Activated T-cell treated with anti-CD3 and anti-CD28 coated beads, Interleukin-2, amount 50 U/mL, for 1 hour (primary cell): ENCODE measurements at places on chromosomes 1 and 21.
A peak's percentile ranks its signal among the peaks of the same experiment; 100 is the strongest.

- DNase-seq: no peak
Observed at GRCh38 chr1:203368624-203369451, 17.9 kb upstream of the FMOD start.

DNA sequence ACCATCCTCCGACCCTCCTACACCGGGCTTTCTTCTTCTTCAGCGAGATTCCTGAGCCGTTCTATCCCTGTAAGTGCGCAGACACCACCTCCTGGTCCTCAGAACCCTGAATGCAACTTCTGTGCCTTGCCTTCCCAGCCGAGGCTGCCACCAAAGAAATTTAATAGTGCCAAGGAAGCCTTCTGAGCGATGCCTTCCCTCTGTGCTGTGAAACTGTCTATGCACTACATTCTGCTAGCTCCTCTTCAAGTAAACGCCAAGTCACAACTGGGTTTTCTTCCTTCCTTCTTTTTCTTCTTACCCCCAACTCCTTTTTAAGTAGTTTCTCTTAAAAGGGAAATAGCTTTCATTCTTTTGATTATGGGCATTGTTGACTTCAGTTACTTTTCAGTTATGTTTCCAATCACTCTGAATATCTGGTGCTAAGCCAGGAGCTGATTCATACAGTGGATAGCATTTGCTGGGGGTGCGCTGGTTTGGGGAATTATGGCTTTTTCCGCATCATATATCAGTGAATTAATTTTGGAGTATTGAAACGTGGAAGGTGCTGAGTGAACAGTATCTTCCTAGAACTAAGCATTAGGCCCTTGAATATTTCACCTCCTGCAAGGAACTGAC, 38.6 kb upstream of the GPR88 start:
- DNase-seq: no peak

DNA sequence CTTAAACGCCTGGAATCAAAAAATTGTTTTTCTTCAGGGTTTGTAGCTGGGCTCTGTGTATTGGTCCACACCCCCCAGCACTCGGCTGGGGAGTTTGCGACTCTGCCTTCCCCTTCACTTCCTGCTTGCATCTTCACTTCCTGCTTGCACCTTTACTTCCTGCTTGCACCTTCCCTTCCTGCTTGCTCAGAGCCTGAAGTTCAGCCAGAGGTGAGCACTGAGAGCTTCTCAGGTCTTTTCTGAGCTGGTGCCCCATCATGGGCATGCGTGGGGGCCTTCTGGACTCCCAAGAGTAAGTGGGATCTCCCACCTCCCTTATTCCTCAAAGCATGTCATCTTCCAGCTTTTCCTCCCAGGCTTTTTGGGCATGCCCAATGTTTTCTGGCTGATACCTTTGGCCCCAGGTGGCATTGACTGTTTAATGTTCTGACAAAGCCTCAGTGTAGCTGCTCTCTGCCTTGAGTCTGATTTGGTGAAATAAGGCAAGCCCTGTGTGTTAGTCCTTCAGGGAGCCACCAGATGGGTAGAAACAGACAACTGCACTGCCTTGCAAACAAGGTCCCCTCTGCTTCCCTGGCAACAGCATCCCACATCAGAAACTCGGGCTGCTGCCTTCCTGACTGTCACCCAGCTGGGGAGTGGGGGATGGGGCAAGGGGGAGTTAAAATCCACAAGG, 3.5 kb downstream of the KRTAP10-2 start:
- DNase-seq: peak; percentile 25

GRCh38 chr21:34011660-34012059, 61.7 kb upstream of the MRPS6 start:
- DNase-seq: no peak

DNA sequence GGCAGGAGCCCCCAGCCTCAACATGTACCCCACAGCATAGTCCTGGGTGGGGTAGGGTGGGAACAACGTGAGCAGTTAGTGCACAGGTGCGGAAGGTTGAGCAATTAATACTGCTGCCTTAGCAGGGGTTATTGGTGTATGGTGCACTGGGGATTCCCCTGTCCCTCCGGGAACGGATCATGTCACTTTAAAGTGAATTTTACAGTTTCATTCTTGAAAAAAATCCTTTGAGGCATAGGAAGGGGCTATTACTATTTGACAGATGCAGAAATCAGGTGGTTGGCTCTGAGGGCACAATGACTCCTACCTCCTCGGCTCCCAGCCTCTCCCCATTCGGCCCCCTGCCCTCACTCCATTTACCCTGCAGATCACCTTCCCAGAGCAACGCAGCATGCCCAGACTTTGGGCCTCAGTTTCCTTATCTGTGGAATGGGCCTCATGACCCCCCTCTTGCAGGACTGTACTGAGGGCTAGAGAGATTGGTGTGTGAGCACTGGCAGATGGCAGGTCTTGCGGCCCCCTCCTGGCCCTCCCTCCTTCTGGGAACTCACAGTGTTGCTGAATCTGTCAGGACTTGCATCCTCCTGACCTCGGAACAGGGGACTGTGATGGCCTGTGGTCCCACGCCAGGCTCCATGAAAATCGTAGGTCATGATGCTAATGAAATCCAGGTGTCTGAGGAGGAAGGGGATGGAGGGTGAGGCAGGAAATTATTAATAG, 5.1 kb upstream of the MYBPH start:
- no peak for DNase-seq

- DNase-seq: peak; percentile 68
Observed at GRCh38 chr1:110106013-110106941, 6.0 kb upstream of the UBL4B start.

GRCh38 chr1:34113887-34114286, 51.1 kb downstream of the CSMD2 start:
- no peak for DNase-seq

GRCh38 chr1:154521695-154522094, 19.5 kb upstream of the SHE start:
- DNase-seq: no peak

DNA sequence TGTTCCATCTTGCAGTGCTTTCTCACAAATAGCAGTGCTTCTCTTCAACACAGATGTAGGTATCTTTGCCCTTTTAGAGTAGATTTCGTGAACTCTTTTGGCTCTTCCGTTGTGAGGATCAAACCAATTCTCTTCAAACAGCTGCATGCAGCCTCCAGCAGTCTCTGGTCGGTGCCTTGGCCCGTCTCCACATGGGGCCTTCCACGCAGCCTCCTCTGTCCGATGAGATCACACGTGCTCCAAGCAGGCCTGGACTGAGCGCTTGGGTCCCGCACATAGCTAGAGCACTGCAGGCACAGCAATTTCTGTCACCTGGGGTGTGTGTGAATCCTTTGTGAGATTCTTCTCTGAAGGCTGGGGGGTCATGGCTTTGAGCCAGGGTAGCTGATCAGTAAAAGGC, 82.8 kb upstream of the KCNE2 start:
- no peak for DNase-seq
